ENCODE measurements at places on chromosomes 2 and 18.

DNA sequence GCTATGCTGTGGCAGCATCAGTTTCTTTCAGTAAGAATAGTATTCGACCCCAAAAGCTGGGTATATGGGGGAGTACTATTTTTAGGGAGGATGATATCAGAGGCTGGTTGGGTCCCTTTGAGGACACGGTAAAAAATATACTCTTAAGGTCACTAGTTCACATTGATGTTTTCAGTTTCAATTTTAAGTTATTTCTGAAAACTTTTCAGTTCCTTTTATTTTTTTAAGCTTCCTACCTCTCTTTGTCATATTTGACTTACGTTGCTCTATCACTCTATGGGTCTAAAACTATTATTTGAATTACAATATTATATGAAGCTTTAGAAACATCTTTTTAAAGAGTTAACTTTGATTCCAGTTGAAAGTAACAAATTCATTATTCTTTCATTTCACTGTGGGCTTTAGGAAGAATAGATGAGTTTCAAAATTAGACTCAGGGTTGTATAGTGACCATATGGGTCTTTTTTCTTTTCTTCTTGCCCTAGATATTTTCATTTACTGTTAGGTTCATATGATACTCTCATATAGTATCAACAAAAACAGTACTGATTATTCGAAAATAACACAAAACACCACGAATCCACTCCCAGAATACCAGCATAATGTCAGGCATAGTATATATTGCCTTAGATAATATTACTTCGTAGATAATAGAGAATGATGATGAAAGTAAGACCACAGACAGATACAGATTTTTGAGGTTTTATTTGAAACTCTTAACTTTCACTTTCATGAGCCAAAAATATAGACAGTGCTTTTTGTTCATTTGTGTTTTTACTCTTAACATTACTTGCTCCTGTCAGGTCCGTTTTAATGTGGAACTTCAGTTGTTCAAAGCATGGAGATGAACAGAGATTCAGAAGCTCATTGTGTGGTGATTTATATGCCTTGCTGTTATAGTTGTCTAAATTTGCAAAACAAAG lies 9.8 kb downstream of the RMDN2 start:
- DNase-seq: no peak

DNA sequence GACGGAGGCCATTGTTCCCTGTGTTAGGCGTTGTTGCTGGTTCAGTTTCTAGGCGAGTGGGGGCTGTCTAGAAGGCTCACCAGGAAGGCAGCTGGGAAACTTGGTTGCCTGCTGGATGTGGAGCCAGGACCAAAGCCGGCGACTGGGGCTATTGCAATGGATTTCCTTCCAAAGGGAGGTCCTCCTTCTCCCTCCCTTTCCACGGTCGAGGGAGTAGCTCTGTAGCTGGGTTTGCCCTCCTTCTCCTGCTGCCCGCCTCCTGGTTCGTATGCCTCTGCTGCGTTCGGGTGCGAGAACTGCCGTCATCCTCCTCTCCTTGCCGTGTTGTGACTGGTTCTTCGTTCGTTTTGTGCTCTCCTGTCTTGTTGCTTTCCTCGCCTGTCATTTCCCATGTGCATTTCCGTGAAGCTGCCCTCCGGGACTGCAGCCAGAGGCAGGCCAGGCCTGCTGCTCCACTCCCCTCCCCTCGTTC lies 203.4 kb downstream of the NEDD4L start:
- peak; percentile 21 for DNase-seq

- peak; percentile 72 for DNase-seq
Observed at GRCh38 chr18:43661570-43661969, 384.3 kb upstream of the SYT4 start.

DNA sequence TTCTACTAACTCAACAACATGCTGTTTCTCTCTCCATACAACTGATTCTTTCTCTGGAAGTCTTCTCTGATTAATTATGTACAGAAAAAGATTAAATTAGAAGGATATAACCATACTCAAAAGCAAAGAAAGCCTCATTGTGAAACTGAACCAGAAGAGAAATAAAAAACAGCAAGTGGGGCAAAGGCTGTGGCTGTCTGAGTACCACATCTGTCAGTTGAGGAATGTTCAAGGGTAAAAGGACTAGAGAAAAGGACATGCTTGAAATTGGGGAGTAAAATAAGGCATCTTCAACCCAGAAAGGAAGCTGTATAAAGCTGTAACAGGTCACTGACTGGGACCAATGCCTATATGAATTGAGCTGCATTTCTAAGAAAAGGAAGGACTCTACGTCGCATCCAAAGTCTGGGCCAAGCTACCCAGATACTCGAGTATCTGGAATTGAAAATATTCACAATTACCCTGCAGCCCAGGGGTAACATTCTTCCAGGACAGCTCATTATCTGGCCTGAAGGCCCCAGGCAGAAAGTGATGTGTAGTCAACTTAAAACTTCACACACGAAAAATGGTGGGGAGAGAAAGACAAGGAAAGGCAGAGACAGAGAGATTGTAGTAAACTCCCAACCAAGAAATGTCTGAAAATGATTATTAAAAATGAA lies 356.0 kb upstream of the GALNT5 start:
- DNase-seq: peak; percentile 72

DNA sequence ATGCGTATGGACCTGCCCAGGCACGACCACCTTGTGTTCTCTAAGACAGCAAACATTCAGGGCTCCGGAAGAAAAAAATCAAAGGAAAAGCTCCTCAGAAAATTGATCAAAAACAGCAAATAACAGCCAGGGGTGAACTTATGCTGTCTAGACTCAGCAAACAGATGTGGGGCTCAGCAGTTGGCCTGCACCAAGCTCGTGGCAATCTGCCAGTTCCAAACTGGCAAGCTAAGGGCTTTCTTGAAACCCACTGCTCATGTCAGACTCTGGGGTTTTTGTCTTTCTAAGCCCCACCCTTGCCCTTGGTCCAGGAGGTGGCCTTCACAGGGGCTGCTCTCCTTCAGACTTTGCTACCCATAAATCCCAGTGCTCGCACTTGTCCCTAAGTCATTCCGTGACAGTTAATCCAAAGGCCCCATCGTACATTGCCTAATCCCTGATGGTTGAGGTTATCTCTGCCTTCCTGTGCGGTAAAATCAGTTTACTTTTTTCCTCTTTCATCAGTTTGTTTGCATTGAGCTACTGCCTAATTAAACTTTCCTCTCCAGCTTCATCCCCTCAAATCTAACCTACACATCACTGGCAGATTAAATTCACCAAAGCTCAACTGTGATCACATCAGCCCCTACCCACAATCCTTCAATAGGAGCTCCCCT lies 408.0 kb downstream of the LRATD1 start:
- peak; percentile 13 for DNase-seq

DNA sequence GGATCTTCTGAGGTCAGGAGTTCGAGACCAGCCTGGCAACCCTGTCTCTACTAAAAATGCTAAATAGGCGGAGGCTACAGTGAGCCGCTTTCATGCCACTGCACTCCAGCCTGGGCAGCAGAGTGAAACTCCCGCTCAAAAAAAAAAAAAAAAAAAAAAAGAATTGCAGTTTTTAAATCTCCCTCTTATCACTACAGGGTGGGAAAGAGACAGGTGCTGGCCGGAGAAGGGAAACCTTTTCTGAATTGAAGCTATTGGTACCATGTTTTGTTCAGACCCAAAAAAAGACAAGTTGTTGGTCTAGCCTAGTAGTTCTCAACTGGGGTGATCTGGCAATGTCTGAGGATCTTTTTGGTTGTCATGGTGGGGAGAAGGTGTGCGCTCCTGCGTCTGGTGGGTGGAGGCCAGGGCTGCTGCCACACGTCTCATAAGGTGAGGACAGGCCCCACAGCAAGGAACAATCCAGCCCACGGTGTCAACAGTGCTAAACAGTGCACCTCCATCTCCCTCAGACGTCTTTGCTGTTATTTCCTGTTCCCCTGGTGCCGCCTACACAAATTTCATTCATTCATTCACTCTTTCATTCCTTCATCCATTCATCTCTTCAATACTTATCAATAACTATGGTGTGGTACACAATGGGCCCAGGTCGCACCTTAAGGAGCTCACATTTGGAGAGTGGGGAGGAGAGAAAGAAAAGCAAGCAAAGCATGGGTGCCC lies 28.8 kb upstream of the ODC1 start:
- DNase-seq: no peak

DNA sequence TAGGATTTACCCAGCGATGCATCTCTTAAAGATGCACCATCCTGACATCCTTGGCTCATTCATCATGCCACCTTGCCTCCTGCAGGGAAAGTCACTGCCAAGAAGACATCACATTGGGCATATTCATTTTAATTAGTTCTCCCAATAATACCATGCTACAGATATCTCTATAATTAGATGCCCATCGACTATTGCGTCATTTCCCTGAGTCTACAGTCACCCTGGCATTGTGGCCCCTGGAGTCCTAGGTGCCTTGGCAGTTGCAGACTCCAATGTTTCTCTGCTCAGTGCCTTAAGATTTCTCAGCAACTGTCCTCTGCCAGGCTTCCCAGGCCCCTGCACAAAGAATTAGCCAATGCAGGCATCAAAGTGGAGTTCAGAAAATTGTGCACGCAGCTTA lies 32.6 kb downstream of the RDH14 start:
- DNase-seq: no peak

GRCh38 chr2:171894612-171894947 lies 536 bp upstream of the SLC25A12 start:
- DNase-seq: no peak

GRCh38 chr2:73982140-73982617 lies 2.5 kb upstream of the TET3 start:
- no peak for DNase-seq

GRCh38 chr2:75045526-75046050 lies 87.1 kb downstream of the POLE4 start:
- DNase-seq: no peak

DNA sequence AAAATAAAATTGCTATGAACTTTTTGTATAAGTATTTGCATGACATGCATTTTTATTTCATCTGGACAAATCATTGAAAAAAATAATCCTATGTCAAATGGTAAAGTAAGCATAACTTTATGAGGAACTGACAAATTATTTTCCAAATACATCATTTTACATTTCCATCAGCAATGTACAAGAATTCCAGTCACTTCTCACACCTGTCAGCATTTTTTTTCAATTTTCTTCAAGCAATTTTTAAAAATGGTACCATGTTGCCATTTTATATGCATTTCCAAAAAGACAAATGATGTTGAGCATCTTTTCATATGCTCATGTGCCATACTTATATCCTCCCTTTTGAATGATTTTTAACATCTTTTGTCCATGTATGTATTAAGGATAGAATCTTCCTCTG lies 961.7 kb upstream of the PIK3C3 start:
- DNase-seq: no peak

GRCh38 chr18:58255701-58256311 lies 211.8 kb downstream of the NEDD4L start:
- DNase-seq: no peak

- peak; percentile 47 for DNase-seq
Observed at GRCh38 chr2:199019898-199020507, 437.7 kb downstream of the SATB2 start.

DNA sequence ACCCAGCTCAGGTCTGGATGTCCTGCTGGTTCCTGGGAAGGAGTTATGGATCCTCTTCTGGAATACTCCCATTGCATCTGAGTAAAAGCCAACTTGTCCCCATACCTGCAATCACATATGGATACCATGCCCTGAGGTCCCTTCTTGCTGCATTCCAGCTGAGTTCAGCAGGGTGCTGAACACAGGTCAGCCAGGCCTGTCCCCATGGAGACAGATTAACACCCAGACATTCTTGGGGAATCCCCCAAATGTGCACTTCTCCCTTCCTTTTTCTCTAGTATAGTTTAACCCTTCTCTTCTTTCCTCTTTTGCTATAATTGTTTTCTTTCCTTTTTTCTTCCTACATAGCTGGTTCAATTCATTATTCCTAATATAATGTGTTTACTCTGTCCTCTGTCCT lies 799.6 kb upstream of the HS6ST1 start:
- no peak for DNase-seq

DNA sequence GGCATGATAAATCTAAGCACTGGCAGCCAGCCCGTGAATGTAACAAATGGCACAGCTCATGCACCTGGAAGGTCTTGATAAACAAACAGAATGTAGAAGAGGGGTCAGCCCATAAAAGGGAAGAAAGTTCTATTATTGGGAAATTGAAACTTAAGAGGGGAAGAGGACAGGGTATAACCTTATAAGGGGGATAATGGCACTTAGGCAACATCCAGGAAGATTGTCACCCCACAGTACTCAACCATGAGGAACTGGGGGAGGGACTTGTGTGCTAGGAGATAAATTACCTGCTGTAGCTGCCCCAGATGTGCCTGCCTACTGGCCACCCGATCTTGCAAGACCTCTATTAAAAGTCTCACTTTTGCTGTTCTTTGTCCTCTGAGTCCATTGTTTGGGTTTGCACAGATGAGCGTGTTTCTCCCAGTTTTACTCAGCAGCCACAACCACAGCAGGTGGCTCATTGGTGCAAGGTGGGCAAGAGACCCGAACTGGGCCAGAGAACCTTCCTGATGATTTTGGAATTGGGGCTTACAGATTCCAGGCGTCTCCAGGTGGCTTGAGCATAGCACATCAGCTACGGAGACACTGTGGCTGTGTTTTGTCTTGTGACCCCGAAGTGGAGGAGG lies 79.0 kb upstream of the TAF1B start:
- no peak for DNase-seq

DNA sequence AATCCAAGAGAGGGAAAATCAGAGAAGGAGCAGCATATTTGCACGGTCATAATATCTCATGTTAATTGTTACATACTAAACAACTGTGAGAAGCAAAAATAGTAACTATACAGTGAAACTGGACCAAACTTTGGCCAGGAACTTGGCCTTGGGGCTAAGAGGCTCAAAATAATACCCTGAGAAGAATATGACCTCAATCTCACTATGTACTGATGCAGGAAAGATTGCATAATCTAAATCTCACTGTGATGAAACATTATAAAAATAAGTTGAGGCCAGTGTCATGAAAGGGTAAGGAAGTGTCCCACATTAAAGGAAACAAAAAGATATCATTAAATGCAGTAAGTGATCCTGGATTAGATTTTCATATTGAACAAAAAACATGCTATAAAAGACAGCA lies 36.5 kb downstream of the ZRANB3 start:
- DNase-seq: no peak

- DNase-seq: no peak
Observed at GRCh38 chr2:101109451-101110118, 41.6 kb downstream of the TBC1D8 start.

DNA sequence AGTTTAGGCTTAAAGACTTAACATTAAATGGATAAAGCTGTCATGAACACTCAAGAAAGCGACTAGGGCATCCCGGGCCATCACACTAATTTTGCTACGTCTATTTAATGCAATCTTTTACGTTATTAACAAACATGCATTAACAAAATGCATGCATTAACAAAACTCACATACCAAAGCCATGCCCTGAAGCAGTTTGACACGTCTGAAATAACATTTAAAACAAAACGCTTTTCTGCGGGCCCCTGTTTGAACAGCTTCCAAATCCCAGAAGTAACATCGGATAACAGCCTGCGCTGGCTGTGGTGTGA lies 458 bp downstream of the B4GALT6 start:
- no peak for DNase-seq

- DNase-seq: no peak
Observed at GRCh38 chr2:9274701-9275343, 68.2 kb downstream of the ASAP2 start.

All from fibroblast of skin of abdomen (primary cell).